Activated B cell treated with CpG ODN at 0.5 μM for 24 hours (primary cell): ENCODE measurements at places on chromosomes 1 and 21.

- no peak for DNase-seq
Measured at GRCh38 chr1:43463479-43463878, 9.7 kb upstream of the HYI start.

DNA sequence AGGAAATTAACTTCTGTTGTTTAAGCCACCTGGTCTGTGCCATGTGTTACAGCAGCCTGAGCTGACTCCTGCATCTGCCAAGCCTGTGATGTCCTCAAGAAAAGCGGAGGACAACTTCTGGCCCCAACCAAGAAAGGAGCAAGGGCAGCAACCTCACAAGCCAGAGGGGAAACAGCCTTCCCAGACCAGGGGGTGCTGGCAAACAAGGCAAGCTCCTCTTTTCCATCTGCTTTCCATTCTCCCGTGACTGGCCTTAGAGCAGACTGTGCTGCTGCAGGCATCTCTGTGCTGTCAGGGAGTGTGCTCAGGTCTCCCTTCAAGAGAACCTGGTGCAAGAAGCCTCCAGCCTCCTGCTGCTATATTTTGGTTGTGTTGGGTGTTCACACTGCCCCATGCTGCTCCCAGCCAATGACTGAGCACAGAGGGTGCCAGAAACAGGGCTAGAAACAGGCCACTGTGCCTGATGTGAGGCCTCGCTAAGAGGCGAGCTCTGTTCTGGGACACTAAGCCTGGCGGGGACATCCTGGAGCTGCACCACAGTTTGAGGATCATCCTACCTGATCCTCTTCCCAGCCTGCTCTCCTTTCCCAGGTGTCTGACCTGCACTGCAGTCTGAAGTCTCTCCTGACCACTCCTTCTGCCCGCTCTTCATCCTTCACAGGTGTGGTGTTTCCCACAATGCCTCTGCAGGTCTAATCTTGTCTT lies 27.5 kb upstream of the SLAMF9 start:
- no peak for DNase-seq

DNA sequence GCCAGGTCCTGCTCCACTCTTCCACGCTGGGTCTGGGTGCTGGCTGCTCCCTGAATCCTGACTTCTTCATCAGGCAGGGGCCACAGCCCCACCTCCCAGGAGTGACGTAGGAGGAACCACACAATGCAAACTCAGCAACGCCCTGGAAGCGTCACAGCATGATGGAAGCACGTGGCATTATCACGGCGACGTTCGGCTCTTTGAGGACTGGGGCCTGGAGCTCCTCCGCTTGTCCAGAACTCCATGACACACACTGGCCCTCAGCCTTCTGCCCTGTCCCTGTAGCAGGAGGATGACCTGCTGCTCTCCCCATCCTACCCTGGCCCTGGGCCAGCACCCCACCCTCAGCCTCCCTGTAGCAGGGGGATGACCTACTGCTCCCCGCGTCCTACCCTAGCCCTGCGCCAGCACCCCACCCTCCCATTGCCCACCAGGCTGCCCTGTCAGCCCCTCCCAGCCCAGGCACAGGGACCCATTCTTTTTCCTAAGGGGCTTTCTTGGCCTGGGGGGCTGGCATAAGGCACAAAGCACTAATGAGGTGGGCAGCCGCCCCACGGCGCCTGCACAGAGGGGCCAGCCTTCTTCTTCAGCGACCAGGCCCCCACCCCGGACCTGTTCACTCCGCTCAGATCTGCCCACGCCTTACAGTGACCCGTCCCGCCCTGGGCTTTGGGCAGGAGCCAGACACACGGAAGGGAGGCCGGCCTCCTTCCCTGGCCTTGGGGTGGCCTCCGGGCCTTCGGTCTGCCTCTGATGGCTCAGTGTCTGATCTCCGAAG lies 65.7 kb downstream of the DHRS3 start:
- no peak for DNase-seq

DNA sequence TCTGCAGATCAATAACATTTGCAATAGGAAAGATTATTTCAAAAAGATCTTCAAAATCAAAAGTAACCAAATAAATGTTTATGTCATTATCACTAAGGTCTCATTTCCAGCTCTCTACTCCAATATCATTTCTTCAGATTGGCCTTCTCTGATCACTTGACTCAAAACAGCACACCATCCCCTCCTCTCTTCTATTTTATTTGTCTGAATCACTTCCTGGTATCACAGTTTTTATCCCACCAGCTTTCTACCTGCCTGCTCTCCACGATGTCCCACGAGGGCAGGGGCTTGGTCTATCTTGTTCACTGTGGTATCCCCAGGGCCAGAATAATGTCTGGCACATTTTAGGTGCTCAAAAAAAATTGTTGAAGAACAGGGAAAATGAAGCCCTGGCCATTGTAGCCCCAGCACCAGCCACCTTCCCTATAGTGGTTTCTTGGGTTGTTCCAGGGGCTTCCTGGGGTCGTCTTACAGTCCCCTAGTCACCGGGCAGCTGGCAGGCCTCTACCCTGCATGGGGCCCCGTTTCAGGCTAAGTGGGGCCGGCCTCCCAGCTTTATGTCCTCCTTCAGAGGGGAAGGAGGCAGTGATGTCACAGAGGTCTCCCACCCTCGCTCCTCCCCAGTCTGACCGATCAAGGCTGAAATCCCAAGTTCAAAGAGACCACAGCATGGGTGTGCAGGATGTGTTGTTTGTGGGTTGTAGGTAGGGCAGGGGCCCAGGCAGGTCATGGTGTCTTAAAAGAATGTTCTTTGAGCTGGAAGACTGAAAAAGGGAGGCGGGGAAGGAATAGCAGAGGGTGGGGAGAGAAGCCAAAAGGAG lies 3.5 kb upstream of the PADI1 start:
- DNase-seq, result no peak

DNA sequence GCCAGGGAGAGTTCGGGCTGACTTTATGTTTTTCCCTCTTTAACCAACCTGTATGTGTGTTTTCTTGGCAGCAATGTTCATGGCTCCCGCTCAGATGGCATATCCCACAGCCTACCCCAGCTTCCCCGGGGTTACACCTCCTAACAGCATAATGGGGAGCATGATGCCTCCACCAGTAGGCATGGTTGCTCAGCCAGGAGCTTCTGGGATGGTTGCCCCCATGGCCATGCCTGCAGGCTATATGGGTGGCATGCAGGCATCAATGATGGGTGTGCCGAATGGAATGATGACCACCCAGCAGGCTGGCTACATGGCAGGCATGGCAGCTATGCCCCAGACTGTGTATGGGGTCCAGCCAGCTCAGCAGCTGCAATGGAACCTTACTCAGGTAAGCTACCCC lies 33.6 kb upstream of the ZFP69B start:
- DNase-seq, result no peak

DNA sequence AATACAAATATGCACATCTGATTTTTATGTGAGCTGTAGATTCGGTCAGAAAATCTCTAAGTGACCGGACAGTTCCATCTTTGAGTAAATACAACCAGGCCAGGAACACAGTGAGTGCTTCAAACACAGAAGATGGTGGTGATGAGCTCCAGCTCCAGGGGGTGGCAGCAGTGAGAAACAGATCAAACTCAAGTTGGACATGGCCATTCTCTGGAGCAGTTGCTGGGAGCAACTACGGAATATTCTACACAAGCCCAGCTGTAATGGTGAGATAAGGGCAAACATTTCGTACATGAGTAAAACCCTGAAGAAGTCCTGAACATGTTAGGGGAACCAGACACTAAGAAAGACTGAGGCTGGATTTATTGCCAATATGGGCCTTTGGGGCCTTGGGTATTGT lies 100.7 kb downstream of the BARHL2 start:
- no peak for DNase-seq

- DNase-seq, result no peak
Measured at GRCh38 chr21:36551731-36552433, 72.0 kb upstream of the CLDN14 start.

DNA sequence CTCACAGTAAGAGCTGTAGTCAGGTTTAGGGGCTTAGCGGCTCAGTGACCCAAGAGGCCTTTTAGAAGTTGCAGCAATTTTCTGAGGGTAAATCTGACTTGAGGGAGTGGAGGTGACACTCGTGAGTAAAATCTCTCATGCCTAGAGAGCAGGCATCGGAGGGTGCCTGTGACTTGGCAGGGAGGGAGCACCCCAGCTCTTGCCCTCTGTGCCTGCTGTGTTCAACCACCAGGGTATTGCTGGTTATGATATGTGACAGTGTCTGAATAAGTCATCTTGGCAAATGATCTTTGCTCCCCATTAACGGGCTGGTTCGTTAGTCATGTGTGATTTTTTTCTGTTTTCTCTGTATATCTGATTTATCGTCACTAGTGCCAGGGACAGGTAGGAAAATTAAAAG lies 5.9 kb downstream of the MAN1C1 start:
- DNase-seq, result no peak
